Activated CD4-positive, alpha-beta T cell treated with anti-CD3 and anti-CD28 coated beads, Interleukin-2, amount 10 ng/mL, durations not matched to agents 7 days and 5 days (primary cell): ENCODE measurements at places on chromosomes 6 and 20. TPM values are rescaled to one million over a fixed set of nuclear protein-coding genes. Genes with fewer than 3 reads are reported as not detected.

DNA sequence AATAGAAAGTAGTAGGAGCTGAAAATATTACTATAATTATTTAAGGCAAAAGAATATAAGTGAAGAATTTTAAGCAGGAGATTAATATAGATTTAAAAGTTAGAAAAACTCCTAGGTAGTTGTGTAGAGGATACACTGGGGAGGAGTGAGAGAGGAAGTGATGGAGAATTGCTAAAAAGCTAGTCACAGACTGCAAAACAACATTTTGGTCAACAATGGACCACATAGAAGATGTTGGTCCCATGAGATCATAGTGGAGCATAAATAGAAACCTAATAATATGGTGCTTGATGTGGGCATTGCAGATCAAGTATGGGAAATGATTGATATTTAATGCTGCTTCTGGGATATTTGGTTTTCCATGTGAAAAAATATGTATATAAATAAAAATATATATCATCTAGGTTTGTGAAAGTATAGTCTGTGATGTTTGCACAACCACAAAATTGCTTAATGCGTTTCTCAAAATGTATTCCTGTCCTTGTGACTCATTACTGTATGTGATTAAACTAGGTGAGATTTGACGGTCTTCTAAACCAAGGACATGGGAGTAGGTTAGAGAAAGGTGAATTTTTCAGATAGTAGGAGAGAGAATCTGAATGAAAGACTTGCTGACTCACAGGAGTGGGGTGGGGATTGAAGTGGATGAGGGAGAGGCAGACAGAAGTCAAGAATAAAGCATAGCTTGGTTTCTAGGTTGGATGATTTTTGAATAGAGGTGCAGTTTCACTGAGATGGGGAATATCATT lies 174.0 kb downstream of the BCKDHB start:
- DNase-seq = no peak
- H3K4me3 ChIP-seq = no peak overlapping the region
- no peak overlapping the region for H3K27ac ChIP-seq
- no peaks in the 10 kb centered on the region for H3K36me3 ChIP-seq

Gene HDGFL1
- total RNA-seq = not detected

GRCh38 chr6:24356310-24356973 lies 1.4 kb downstream of the DCDC2 start:
- DNase-seq = no peak
- peaks cover 50% of the 10 kb centered on the region for H3K27me3 ChIP-seq
- H3K36me3 ChIP-seq = no peaks in the 10 kb centered on the region
- peaks cover 15% of the 10 kb centered on the region for H3K4me1 ChIP-seq
- H3K4me3 ChIP-seq = no peak overlapping the region

- peak overlapping the region; percentile 77 for H3K27ac ChIP-seq
- H3K4me1 ChIP-seq = peaks cover 78% of the 10 kb centered on the region
- peak overlapping the region; percentile 8 for H3K4me3 ChIP-seq
- peaks cover 61% of the 10 kb centered on the region for H3K36me3 ChIP-seq
These were observed 10.7 kb downstream of the NEDD9 start for GRCh38 chr6:11221623-11222384.

- peaks cover 28% of the 10 kb centered on the region for H3K36me3 ChIP-seq
- no peaks in the 10 kb centered on the region for H3K4me1 ChIP-seq
- H3K4me3 ChIP-seq = no peak overlapping the region
These were observed 125.7 kb downstream of the ZMYND8 start for GRCh38 chr20:47230811-47231256.
